ENCODE measurements at places on chromosomes 5 and 9.
A peak's percentile ranks its signal among the peaks of the same experiment; 100 is the strongest.

DNA sequence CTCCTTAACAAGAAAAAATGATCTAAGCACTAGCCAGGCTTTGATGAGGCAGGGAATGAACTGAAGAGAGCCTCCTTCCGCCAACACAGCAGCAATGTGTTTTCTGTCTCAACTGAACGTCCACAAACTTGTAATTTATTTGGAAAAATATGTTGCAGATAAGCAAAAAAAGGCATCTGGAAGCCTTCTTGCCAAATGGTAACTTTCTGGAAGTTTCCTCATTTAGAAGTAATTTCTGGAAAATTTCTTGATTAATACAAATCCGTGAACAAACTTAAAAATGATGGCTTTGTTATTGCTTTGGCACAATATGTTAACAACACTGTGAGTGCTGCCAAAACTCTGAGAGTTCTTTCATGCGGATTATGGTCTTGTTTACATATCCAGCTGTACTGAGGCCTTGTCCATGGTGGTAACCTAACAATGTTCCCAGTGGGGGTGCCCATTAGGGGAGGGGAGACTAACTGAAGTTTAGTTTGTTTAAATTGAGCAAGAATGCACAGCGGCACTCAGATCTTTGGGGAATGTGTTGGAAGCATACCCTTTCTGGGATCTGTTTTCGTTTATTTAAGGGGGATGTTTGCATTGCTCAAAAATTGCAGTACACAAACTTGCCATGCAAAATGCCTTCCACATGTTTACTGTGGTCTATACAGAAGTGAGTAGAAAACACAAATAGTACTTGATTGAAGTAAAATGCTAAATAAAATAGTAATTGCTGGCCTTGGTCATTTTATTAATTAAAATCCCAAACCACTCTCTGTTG is 334.7 kb downstream of the NR2F1-AS1 start:
- DNase-seq, result no peak

GRCh38 chr5:143514616-143515335 is 111.3 kb upstream of the NR3C1 start:
- DNase-seq, result no peak

- DNase-seq, result no peak
These were observed 6.1 kb upstream of the TNIP1 start for GRCh38 chr5:151086905-151087360.

DNA sequence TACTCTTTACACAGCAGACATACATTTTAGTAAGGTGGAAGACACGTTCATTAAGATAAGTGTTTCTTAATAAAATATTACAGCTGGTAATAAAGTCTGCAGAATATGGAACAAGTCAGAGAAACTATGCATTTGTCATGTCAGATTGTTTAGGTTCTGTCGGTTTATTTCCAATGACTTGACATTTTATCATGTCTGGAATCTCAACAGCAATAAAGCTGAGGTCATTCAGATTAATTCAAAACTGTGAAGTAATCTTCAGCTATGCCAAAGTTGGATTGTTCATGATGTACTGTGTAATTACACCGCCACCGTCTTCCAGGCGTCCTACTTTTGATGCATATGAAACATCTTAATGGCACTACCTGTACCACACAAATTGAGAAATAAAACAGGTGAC is 1032.6 kb downstream of the CDH12 start:
- no peak for DNase-seq

DNA sequence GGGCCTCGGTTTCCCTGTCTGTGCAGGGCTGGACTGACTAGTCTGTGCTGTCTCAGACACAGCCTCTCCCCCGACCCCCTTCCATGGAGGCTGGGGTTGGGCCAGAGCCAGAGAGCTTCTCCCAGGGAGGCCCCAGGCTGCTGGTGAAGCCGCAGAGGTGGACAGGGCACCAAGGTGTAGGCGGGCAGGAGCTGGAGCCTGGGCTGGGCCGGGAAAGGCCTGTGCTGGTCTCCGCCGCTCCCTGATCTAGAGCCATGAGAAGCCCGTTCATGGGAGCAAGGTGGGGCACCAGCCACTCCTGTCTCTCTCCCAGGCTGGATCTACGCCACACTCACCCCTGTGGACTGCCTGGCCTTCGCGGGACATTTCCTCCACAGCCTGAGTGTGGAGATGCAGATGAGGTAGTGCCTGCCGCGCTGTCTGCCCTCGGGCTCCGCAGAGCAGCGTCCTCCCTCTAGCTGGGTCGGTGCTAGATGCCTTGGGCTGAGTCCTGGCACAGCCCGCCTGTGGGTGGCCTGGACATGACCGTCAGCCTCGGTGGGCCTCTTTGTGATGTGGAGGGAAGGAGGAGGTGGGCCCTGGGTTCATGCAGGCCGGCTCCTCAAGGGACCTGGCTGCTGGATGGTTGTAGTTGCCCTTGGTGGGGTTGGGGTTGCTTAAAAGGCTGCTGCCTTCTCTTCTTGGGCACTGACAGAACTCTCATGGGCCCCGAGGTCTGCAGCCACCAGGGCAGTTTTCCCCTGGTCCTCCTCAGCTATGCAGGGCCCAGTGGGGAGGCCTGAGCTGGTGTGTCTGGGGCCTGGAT is 79.4 kb downstream of the PHF2 start:
- DNase-seq, result no peak

- DNase-seq, result no peak
These were observed 2.5 kb downstream of the TLE1 start for GRCh38 chr9:81686614-81687520.

DNA sequence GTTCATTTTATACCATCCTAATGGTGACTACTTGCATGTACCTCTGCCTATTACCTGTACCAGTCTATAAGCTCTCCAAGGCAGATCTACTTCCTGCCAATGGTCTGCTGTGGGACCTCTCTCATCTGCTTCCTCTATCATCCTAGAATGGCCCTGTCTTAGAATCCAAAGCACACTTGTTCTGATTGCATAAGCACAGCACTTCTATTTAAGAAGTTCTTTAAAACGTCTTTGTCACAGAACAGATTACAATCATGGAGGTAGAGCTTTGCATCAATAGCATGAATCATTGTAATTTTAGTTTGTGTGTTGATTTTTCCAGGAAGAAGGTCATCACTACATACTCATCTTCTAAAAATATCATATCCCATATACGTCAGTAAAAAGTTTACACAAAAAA is 131.8 kb upstream of the ACOT12 start:
- no peak for DNase-seq

GRCh38 chr9:122121391-122121790 is 28.3 kb upstream of the TTLL11 start:
- no peak for DNase-seq

DNA sequence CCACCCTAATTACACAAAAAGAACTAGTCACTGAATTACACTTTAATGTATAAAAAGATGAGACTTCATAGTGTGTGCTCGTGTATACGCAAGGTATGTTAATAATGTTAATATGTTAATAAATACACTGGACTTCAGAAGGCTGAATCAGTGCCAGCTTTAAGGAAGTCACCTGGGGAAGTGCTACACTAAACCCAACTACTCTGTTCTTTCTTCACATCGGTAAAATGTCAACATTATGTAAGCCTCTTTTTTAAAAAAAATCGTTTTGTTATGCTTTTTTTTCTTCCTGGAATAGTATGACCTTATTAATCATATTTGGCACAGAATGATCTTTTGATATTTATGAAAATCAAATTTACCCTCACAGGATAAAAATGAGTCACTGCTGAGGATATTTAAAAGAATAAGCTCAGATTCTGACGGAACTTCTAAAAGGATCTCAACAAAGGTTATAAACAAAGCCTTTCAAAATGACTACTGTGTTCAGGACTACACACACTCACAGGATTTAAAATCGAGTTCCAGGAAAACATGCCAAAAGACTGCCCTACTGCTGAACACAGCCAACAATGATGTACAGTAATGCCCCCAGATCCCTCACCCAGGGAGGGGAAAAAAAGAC is 75.9 kb downstream of the AUH start:
- no peak for DNase-seq

DNA sequence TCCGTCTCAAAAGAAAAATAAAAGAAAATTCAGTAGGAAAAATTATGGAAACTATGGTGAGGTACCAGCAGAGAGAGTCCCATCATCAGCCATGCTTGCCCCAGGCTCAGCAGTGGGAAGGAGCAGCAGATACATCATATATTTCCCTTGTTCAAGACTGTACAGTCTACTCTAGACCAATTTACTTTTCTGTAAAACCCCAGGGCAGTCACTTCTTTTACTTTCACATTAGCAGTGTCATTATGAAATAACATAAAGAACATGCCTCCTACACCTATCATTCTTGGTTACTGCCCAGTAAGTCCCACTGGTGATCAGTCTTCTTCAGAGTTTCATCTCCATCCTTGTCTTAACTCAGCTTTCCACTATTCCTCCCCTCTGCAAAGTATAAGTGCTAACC is 1145.0 kb downstream of the MAT2B start:
- DNase-seq, result no peak

DNA sequence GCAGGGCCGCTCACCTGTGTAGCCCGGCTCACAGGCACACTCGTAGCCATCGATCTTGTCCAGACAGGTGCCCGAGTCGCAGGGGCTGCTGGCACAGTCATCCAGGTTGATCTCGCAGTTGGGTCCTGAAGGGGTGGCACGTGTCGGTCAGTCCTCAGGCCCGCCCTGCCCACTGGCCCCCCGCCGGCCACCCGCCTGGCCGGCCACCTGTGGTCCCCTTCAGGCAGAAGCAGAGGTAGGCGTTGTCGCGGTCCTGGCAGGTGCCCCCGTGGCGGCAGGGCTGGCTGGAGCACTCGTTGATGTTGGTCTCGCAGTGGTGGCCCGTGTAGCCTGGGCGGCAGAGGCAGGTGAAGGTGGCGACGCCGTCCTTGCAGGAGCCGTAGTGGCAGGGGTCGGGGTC is 30.6 kb downstream of the NOTCH1 start:
- no peak for DNase-seq

DNA sequence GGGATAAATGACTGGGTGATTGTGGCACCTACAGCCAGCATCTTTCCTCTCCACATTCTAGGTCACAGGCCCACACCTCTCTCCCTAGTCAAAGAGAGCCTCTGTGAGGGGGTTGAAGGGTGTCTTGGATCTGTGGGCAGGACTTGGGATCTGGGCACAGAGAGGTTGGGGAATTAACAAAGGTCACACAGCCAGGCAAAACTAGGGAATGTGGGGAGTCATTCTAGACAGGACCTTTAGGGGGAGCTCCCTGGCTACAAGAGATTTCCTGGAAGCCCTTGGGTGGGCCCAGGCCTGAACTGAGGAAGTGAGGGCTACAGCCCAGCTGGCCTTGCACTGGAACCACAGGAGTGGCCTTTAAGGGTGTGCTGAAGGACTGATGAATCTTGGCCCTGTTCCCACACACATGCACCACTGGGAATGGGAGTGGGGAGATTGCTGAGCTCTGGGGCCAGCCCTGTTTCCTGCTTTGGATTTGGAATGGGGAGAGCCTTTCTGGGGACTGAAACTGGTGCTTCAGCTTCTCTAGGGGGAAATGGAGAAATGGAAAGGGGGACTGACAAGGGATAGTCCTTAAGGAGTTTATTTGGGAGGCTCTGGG is 12.4 kb upstream of the CXXC5 start:
- DNase-seq, result no peak

DNA sequence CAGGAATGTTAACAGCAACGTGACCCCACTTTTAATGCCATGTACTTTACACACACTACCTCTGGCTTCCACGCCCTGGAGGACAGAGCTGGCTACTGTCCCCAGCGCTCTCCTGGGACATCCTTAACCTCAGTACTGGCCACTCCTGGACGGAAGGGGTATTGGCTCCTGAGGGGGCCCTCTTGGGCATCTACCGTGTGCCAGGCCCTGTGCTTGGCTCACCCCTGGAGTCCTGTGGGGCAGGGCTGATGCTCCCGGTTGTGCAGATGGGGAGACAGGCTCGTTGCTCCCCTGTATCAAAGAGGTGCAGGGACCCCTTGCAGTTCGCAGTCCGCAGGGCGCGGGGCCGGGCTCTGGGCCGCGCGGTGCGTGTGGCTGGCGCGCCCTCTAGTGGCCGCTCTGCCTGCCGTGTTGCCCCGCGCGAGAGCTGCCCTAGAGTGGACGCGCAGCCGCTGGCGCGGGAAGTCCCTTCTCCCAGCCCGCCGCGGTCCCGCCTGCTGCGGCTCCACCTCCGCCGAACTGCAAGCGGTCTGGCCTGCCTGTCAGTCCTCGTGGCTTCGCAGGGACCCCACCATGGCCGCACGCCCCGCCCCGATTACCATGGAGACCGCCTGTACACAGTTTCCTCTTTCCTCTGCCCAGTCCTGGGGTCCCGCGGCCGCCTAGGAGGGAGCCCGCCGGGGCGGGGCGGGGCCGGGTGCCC is at the start of gene WDR38:
WDR38 (plus strand) TSS at position 632 of the 703 bp plus-strand sequence. CDS start 72 bp downstream, outside the sequence.
- DNase-seq, result peak; percentile 48

GRCh38 chr5:112479418-112479817 is 60.3 kb upstream of the EPB41L4A start:
- DNase-seq, result no peak

- DNase-seq, result no peak
These were observed 16.7 kb upstream of the SLC25A51 start for GRCh38 chr9:37920471-37921167.

- no peak for DNase-seq
These were observed 167.6 kb upstream of the WWC1 start for GRCh38 chr5:168123631-168124528.

DNA sequence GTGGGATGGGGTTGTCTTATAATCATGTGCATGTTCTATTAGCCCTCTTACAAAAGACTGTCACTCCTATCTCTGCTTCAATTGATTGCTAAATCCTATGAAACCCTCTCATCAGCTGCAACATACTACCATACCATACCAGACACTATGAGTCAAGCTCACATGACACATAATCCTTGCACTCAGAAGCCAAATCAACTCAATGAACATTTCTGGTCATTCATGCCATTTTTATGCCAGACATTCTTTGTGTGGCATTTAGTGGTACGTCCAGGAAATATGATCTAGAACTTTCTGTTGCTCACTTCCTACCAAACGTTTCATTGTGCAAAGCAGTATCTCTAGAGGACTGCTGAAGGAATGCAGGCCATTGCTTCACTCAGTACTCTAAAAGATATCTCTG is 159.2 kb upstream of the GNA14 start:
- DNase-seq, result no peak

DNA sequence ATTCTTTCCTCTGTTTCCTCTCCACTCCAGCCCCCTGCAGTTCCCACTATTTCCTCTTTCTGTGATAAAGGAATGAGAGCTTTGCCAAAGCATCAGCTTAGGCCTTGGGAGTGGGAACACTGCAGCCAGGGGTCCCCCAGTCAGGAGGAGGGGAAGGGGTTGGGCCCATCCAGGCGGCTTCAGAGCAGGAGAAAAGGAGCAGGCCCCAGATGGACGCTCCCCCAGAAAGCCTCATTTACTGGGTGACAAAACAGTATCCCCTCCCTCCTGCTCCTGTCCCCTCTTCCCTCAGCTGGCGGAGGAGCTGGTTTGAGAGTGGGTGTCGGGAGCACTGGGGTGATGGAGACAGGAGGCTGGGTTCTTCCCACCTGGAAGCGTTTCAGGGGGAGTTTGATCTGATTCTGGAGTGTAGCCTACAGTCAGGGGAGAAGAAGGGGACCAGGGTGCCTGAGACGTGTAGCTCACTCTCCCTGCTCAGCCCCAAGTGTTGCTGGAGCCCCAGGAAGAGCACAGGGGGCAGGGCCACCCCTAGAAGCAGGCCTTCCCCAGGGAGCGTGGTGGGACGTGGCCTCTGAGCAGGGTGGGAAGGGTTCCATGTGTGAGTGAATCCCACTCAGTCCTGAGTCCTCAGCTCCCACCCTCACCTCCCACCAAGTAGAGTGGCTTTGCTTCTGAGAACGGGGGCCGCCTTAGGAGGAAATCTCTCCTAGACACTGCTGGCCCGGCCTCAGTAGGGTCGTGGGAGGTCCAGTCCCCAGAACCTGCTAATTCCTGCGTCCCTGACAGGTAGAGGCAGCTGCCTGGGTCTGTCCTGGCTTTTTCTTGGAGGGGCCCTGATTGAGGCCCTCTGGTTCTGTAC is 173.1 kb downstream of the CACNA1B start:
- no peak for DNase-seq

All from iPS DF 6.9 (cell line).